ENCODE measurements at places on chromosomes 4 and X.

DNA sequence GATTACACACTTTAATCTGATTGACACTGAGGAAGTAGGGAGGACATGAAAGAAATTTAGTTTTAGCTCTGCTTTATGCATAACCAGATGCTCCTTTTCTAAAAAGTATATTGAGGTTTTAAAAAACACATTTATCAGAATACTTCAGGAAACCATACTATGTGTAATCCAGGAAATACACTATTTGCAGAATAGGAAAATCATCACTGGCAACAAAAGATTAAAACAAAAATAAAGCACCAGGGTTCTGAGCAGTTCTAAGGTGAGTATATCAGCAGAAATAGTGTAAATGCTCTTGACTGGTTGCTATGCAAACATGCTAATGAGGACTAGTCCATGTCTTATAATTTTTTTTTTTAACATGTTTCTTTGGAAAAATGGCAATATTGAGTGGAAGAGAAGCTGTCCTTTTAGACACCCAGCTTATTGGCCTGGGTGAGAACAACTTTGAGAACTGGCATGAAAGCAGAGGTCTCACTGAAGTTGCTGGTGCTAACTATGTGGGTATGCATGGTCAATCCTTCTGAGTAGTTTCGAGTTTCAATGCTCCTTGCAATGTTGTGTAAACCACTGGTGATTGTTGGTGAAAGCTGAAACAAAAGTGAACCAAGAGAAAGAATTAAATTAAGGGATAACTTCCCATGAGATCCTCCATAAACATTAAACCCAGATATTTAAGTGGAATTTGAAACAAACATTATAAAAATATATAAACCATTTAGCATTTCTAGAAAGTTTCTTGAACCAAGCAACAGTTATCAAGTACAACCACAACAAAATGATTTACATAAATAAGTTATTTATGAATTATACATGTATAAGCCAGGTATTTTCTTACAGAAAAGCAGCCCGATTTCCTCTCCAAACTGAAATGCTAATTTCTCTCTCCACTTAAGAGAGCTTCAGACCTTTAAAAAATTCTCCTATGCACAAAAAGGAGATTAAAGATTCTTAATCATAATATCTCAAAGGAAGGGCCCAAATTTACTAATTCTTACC, 20.4 kb upstream of the SCD5 start:
- no peak for DNase-seq

DNA sequence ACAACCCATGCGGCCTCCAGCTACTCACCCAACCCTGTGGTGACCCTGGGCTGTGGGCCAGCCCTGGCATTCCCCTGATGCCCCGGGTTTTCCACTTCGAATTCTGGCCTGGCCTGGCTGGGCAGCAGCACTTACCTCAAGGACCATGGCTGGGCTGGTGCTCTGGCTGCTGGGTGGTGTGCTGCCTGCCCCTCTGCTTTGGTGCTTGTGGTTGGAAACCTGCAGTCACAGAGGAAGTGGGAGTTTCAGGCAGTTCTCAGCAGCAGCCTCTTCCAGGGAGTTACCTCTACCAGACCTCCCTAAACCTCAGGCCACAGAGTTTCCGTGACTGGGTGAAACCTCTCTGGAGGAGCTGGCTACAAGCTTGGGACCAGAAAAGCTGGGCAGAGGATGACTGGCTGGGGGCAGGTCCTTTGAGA, at the start of gene CXCR3:
TSS of gene CXCR3 (minus strand) at position 209 of the 419 bp plus-strand sequence. CDS start at position 147, 62 bp downstream.
- DNase-seq, result no peak

DNA sequence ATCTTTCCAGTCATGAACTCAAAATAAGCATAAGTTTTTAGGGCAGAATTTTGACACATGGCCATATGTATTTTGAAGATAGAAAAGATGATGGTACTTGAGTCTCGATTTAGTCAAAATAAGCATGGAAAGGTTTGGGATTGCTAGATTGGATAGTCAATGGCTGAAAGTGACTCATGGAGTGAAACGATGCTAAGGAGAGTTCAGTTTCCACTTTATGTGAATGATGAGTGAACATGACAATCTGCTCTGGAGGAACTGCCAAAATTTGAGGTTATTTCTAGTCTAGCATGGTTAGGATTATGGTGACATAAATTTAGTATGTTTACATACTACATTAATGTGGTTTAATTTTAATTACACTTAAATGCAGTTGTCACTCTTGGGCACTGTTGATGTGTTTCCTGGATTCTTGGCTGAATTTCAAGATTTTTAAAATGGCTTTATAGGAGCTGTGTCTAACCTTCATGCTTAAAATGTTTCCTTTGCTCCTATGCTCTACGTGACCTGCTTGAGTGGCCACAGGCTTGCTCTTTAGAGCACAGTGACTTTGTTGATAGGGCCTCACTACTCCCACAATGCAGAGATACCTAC, 17.1 kb downstream of the DDX3X start:
- no peak for DNase-seq

GRCh38 chr4:5750052-5750945, 39.3 kb downstream of the EVC start:
- no peak for DNase-seq

GRCh38 chr4:2968381-2968780, 5.0 kb downstream of the GRK4 start:
- DNase-seq, result peak; percentile 35

GRCh38 chrX:39205467-39205866, 404.2 kb downstream of the MID1IP1 start:
- no peak for DNase-seq

GRCh38 chr4:139833151-139833910, 167.7 kb downstream of the MGST2 start:
- peak; percentile 46 for DNase-seq

DNA sequence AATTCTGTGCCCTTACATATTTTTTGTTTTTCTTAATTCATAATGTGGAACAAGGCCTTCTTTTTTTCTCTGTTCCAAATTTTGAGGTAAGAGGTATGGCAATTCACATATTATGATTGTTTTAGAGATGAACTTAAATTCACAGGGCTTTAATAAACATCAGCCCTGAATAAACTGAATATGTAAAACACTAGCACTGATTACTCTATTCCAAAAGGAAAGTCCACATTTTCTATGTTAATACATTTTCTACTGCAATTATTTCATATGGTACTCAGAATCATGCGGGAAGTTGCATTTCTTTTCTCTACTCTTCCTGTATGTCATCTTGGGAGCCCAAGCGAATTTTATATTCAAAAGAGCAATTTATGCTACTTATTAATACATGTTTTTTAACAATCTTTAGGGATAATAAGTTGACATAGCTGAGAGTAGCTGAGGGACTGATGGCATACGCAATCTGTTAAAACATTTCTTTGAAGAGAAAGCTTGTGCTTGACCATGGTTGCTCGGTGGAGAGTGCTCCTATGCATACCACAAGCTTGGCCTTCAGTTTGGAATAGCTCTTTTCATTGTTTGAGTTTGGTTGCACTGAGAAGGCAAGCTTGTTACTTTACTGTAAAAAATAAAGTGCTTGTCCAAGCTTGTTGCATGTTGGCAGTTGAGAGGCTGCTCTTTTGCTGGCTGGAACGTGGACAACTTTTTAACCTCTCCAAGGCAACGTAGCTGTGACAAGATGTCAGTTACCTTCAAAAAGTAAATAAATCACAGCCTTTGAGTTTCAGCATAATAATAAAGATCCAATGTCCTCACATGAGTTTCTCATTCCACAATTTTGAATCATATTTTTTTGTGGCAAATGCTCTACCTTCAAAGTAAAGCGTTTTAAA, 196.3 kb upstream of the SPRY1 start:
- DNase-seq, result no peak

- DNase-seq, result no peak
These were observed 160.4 kb downstream of the CPEB2 start for GRCh38 chr4:15162465-15163283.

Data from kidney (tissue), 22 donors.